ENCODE measurements at places on chromosomes 3 and 15.

- DNase-seq, result peak; percentile 63
Measured at GRCh38 chr3:175270198-175270837, 411.2 kb downstream of the NAALADL2 start.

DNA sequence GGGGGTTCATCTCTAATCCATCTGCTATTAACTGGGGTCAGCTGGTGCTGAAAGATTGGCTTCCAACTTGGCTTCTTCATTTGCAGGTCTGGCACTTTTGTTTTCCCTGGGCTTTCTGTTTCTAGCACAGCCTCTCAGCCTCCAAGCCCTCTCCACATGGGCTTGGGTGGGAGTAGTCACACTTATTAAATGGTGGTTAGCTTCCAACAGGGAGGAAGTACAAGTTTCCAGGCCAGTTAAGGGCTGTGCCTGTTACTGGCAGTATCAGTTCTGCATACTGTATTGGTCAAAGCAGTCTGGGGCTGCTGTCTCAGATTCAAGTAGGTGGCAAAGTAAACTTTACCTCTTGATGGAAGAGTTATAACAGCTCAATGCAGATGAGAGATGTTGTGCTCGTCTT is 627.1 kb upstream of the CCDC54 start:
- DNase-seq, result no peak

DNA sequence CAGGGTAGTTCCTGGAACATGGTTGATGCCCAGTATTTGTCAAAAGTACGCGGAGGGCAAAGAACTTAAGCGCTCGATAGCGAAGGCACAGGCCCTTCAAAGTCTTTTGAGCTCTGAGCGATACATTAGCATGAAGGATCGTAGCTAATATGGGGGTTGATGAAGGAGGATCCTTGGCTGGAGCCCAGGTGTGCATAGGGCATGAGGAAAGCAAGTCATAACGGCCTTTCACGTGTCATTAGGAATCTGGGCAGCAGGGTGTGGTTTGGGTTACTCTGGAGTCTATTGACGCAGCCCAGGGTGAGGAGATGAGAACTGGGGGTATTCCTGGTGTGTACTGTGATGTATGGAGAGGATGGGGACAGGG is 31.7 kb downstream of the SPINK8 start:
- DNase-seq, result peak; percentile 28

DNA sequence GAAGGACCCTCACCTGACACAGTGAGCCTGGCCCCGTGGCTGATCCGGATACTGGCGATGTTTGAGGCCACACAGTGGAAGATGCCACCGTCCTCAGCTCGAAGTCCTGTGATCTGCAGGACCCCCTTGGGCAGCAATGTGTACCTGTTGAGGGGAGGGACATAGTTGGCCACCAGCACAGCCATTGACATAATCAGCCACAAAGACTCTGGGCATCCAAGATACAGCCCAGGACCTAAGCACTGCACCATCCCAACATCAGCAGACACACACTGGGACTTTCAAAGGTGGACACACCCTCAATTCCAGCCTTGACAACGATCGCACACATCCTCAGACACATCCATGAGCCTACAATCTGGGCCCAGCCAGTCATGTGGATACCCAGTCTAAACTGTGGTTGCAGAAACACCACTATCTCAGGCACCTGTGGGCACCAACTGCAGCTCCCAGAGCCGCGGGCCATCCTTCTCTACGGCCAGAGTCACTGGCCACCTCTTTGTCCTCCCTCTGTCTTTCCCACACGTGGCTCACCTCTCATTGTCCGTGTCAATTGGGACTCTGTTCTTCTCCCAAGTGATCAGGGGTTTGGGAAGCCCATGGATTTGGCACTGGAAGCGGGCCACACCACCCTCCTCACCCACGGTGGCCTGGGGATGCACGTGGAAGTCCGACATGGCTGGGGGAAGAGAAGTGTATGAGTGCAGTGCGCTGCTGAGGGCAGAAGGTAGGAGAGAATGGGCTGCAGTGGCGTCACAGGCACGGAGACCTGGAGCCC is 31.0 kb downstream of the RNU5B-1 start:
- DNase-seq, result no peak

DNA sequence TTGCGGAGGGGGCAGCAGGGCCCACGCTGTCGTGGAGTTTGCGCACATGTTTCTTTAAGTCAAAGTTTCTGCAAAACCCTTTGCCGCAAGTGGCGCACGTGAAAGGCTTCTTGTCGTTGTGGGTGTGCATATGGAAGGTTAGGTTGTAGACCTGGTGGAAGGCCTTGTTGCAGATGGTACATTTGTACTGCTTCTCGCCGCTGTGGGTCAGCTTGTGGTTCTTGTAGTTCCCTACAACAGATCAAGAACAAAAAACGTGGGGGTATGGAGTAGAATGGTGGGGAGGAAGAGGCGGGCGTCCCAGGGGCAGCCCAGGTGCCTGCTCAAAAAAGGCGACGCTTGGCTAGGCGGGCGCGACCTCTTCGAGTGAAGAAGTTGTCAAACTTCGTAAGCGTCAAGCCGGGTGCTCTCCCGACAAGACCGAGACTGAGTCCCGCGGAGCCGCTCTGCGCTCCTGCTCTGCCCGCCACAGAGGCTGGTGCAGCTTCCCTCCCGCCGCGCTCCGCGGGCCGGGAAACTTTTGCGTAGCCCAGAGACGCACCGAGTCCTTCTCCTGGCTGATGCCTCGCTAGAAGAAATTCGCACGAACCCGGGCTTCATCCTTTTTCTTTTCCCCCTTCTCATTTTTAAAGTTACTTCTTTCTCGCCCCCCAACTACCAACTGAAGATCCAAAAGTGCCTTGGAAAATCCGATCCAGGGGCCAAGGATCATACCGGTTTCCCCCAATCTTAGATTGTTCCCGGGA is 3.1 kb downstream of the FEZF2 start:
- DNase-seq, result no peak

DNA sequence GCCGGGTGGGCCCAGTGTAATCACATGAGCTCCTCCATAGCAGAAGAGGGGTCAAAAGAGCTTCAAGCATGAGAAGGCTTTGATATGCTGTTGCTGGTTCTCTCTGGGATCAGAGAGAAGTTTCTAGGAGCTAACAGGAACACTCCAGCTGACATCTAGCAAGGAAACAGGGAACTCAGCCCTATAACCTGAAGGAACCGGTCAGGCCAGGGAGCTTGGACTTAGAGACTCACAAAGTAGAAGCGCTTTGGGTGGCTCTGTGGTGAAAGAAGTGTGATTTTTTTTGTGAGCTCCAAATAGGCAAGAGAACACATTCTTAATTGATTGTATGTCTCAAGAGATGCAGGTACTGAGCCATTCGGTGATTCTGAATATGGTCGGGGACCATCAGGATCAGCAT is 26.2 kb upstream of the EPHB1 start:
- no peak for DNase-seq

All from HAP-1 (cell line).